Uterus (tissue), 4 donors: ENCODE measurements at places on chromosomes 13 and 19. TPM values are rescaled to one million over a fixed set of nuclear protein-coding genes. Genes with fewer than 3 reads are reported as not detected.

DNA sequence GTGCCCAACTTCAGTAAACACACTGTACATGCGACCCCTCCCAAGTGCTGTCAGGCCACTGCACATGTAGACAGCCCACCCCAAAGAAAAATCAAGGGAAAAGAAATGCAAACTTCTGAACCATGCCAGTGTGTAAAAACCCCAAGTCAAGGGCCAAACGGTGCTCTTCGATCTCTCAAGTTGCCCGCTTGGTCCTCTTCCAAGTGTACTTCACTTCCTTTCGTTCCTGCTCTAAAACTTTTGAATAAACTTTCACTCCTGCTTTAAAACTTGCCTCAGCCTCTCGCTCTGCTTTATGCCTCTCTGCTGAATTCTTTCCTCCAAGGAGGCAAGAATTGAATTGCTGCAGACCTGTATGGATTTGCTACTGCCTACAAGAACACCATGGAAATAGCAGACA, 600.7 kb downstream of the KCTD12 start:
- DNase-seq, result no peak

DNA sequence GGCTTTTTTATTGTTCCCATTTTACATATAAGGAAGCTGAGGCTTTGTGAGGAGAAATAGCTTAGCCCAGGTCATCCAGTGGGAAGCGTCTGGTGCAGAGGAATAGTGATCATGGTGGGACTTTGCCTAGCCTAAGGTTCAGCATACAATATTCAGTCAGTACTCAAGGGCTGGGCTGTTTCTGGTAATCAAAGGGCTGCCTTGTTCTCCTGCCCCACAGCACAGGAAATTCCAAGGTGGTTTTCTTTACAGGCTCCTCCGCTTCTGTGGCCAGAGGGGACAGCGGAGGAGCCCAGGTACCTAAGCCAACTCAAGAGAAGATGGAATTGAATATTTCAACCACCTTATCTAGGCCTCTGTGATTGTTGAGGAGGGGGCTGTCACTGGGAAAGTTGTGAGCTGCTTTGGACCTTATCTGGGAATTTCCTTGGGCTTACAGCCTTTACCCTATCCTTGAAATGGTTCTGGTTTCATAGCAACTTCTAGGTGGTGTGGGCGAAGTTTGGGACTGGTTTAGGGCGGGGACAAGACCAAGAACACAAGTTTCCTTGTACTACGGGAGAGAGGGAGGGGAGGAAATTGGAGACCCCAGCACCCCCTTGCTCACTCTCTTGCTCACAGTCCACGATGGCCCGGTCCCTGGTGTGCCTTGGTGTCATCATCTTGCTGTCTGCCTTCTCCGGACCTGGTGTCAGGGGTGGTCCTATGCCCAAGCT, at the start of gene MIA:
MIA (plus strand) TSS at position 606 of the 716 bp plus-strand sequence; CDS start at position 628, 22 bp downstream.
- DNase-seq, result no peak

DNA sequence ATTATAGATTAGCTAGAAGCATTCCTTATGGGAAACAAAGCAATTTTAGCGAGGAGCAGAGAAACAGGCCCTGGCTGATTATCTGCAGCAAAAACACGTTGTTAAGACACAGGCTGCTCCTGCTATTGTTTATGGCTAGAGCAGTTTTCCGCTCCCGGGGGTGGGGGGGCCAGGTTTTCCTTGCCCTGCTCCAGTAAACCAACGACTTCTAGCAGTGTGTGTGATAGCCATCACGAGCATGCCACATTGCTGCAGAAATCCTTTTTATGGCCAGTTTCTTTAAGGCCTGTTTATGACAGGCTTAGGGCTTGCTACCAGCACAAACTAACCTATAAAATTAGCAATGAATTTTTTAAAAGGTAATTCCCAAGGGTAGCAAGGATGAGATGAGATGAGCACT, 18.4 kb upstream of the IL17D start:
- no peak for DNase-seq

DNA sequence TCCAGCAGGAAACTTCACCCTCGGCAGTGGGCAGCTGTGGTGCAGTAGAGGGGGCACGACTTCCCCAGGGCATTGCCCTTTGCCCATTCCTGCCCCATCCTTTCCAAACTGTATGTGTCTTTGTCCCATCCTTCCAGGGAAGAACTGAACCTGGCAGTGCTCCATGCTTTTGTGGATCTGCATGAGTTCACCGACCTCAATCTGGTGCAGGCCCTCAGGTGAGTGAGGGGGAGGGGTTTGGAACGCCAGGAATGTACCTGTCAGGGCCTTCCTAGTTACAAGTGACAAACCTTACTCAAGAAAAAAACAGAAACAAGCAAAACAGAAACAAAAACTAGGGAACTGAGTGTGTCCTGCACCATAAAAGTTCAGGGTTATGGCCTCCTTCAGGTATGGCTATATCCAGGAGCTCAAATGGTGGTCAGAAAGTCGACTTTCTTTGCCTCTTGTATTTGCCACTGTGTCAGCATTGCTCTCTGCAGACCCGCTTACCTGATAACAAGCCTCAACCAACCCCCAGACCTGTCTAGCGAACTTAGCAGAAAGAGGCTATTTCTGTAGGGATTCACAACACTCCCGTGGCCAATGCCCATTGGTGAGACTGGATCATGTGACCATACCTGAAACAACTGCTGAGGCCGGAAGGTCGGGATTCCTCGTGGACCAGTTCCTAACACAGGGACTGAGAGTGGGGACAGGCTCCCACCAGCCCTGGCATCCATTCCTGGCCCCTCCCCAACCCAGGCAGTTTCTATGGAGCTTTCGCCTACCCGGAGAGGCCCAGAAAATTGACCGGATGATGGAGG, 4.2 kb downstream of the CYTH2 start:
- no peak for DNase-seq

GRCh38 chr19:29415507-29415906, 110.3 kb upstream of the VSTM2B start:
- no peak for DNase-seq

DNA sequence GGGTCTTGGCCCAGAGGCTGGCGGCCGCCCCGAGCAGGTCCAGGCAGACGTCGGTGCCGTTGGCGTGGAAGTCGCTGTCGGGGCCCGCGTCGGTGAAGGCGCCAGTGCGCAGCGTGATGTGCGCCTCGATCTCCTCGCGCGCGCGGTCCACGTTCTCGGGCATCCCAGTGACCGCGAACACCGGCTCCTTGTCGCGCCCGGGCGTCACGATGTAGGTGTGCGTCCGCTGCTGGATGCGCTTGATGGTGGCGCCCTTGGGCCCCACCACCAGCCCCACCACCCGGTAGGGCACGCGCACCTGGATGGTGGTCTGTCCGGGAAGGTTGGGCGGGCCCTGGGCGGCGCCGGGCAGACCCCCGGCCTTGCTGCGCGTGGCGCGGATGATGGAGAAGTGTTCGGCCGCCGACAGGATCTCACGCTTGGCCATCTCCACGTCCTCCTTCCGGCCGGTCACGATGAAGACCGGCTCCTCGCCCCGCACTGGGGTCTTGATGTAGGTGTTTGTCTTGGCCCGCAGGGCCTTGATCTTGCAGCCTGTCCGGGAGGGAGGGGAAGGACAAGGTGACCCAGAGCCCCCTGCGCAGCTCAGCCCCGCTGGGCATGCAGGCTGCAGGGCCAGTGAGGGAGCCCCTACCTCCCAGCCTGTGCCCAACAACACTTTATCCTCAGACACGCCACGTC, 11.6 kb downstream of the MEX3D start:
- no peak for DNase-seq

GRCh38 chr19:990119-990571, 6.0 kb downstream of the WDR18 start:
- DNase-seq, result no peak

- DNase-seq, result no peak
Measured at GRCh38 chr19:49498475-49498874, 2.2 kb downstream of the RPS11 start.

DNA sequence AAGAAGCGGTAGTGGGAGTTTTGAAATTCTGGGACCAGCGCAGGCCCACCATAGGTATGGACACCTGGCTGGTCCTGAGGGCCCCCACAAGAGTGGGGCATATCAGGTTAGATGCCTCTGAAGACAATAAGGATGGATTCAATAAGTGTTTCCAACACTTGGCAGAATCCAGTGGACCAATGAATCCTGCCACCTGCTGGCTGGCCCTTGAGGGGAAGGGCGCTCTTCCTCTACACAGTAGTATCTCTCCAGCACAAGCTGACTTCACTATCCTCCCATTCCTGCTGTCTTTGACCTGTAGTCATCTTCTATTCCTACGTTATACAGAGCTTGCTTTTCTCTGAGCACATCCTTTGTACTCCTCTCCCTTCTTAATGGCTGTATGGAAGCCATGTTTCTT, 199.7 kb upstream of the TSHZ3 start:
- DNase-seq, result no peak

GRCh38 chr19:49690656-49691242, at the start of gene CPT1C:
Gene CPT1C, plus strand, starts transcription at chr19:49691116. Its CDS starts 1,137 bp downstream, at chr19:49692253.
- DNase-seq, result peak; percentile 85

DNA sequence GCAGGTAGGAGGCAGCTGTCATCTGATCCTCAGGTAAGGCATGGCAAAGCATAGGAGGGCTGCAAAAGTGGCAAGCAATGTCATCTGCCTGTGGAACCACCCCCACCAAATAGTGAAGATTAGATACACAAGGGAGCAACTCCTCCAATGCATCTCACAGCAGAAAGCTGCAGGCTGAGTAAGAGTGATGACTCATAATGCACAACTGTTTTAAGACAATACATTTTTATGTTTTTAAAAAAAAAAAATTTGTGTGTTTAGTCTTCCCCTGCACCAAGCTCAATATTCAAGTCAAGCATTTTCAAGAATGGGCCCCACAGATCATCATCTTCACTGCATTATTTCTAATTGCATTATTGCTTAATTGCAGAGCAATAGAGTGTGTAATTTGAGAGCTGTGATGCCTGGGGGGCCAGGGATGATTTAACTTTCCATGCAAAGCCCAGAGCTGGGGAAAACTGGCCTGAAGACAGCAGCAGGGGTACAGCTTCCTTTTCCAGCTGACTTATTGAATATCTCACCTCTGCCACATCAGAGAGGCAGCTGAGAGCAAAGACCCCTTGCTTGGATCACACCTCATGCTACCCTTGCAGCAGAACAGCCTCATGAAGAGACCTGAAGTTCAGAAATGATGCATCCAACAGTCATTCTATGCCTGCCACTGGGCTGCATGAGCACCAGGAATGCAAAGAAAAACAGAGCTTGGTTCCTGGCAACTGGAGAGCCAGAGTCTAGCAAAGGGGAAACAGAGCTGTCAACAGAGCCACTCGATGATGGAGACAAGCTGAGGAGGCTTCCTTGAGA, 22.7 kb upstream of the POP4 start:
- DNase-seq, result no peak

- no peak for DNase-seq
Measured at GRCh38 chr13:31452525-31452924, 252.8 kb downstream of the B3GLCT start.

The PALM gene
- total RNA-seq, result 20.9 TPM

The TPTE2 gene
- total RNA-seq, result not detected

The ERICH6B gene
- not detected for total RNA-seq

The HSH2D gene
- 3.1 TPM for total RNA-seq
